ENCODE measurements at places on chromosomes 2 and 18.

- no peak for DNase-seq
Measured at GRCh38 chr2:88108796-88109195, 19.1 kb downstream of the FABP1 start.

DNA sequence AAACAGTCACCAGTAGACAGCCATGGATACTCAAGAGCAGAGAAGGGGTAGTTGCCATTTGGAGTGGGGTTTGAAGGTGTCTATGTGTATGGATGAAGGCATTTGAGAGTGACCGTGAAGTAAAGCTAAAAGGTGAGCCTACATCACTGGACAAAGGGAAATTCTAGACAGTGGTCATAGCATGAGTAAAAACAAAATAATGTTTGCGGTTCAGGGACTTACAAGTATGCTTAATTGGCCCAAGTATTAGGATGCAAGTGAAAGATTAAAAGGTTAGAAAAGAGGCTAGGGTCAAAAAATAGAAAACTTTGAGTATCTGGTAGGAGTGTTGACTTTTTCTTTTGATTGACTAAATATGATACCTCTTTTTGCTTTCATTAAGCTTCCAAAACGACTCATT is 238.1 kb upstream of the SLC8A1 start:
- no peak for DNase-seq

DNA sequence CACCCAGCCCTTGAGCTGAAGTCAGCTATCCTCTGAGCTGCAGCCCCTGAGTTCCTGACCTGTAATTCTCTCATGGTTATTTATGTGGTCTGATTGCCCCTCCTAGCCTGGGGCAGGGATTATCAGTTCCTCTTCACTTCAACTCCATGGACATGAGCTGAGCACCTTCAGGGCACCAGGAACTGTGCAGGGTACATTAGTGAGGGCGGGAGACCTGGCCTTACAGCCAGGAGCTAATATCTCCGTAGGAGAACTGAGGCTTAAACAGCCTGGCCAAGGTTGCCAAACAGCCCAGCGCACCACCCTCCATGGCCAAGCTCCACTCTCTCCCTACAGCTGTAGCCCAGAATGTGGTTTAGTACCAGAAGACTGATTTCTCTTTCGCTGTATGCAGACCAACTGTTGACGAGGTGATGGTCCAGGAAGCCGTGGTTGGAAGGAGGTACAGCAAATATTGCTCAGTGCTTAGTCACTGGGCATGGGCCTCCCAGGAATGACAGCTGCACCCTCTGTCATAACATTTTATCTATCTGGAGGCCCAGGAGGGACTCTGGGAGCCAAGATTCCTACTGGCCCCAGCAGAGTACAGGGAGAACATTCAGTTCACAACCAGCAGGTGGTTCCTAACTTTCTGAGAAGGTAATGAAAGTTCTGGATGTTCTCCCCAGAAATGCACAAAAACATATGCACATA is 228.7 kb upstream of the SIX2 start:
- DNase-seq: no peak

DNA sequence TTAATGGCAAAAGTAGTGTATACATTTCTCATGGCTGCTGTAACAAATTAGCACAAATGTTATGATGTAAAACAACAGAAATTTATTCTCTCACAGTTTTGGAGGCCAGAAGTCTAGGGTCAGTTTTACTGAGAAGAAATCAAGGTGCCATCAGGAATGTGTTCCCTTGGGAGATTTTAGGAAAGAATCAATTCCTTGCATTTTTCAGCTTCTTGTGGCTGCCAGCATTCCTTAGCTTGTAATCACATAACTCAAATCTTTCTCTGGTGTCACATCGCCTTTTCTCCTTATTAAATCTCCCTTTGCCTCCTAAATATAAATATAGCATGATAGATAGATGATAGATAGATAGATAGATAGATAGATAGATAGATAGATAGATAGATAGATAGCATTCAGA is 307.0 kb upstream of the REG3G start:
- DNase-seq: no peak

DNA sequence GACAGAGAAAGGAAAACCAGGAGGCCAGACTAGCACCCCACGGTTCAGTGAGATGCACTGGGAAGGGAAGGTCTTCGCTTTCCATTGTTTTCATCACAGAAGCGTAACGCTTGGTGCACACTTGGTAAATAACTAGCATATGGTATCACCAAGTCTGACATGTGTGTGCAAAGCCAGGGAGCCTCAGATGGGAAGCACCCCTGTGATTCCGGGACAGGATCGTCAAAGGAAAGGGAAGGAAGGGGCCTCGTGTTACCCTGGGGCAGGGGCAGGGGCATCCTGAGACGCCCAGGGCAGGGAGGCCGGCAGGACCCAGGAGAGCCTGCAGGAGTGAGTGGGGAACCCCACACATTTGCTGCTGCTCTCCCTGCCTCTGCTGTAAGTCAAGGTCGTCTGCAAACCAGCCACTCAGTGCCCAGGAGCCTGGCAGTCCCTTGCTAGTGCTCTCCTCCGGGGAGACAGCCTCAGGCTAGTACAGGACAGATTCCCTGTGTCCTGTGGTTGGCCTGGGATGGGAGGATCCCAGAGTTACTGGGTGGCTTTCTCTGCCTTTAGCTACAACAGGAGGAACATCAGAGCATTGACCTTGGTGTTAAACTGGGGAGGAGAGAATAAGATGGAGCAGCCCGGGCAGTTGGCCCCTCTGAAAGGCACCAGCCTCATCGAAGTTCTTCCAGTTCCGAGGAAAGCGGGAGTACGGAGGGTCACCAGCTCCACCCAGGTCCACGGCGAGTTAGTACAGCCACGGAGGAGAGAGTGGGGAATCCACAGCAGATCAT is 192.5 kb downstream of the NDUFA10 start:
- no peak for DNase-seq

DNA sequence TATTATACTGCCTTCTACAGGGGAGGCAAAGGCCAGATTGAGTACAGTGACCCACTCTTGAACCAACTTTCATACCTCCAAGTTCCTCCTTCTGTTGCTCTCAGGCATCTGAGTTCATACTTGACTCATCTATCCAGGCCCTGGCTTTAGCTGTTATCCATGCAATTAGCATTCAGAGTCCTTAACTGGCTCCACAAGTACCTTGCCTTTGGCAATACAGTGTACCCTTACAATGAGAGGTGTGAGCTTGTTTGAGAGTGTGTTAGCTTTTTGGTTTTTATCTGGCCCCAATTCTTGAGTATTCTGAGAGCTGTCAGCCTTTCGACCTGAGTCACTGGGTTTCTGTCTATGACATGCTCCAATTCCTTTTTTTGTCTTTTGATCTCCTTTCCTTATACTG is 60.2 kb downstream of the EHD3 start:
- DNase-seq: no peak

GRCh38 chr2:167504695-167505094 is 616.4 kb downstream of the XIRP2 start:
- DNase-seq: no peak

DNA sequence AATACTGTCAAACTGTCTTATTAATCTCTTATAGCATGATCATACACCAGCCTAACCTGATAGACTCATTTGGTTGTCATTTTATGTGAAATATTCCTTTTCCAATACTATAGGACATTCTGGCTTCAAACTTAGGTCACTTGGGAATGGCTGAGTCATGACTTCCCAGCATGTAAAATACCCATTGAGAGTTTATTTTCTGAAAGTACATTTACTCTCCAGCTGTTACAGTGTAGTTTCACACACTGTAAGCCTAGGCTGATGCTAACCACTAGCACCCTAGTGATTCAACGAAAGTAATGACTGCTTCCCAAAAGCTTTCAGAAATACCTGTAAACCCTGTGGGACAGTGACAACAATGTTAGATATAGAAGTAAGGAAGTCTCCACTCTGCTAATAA is 93.8 kb downstream of the FIGN start:
- DNase-seq: no peak
